Neural crest cell (in vitro differentiated cells): ENCODE measurements at places on chromosomes 3 and 15.
A peak's percentile ranks its signal among the peaks of the same experiment; 100 is the strongest.

DNA sequence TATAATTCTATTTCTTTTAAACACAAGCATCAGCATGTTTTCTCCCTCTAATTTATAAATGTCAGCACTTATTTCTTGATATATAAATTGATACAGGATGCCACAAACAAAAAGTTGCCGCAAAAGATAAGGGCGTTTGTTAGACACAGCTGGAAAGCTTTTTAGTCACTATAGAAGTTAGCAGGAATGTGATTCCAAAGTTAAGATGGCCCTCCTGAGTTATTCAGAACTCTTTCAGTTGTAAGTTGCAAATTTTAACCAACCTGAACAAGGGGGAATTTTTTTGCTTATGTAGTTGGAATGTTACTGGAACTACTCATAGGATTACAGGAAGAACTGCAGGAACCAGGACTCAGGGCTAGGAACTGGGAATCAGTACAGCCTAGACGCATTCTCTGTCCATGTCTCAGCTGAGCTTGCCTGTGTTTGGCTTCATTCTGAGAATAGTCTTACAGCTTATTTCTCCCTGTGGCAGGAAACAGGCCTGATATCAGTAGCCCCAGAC, 166.3 kb downstream of the VGLL4 start:
- H3K36me3 ChIP-seq, result no peaks in the 10 kb centered on the region
- no peak overlapping the region for H3K4me3 ChIP-seq
- H3K27me3 ChIP-seq, result no peaks in the 10 kb centered on the region
- no peak overlapping the region for H3K27ac ChIP-seq
- peaks cover 10% of the 10 kb centered on the region for H3K4me1 ChIP-seq
- DNase-seq, result no peak

DNA sequence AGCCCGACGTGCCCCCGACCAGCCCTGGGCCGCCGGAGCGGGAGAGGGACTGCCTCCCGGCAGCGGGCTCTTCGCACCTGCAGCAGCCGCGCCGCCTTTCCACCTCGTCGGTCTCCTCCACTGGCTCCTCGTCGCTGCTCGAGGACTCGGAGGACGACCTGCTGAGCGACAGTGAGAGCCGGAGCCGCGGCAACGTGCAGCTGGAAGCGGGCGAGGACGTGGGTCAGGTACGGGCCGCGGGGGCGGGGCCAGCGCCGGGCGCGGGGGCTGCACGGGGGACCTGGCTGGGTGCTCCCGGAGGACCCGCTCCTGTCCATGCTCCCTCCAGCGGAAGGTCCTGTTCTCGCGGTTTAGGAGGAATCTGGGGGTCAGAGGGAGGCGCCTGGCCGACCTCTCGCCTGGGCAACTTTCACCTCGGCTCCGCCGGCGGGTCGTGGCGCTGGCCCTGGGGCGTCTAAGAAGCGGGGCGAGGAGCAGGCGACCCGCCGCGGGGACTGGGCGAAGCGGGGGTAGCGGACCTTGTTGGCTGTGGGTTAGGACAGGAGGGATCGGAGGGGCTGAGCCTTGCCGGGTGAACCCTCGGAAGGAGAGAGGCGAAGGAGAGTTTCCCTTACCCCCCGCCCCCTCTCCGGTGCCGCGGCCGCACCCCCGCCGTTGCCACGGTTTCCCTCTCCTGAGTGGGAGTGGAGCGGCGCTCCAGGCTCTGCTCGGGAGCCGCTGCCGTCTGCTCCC, 682 bp downstream of the ITPKA start:
- no peak overlapping the region for H3K27ac ChIP-seq
- H3K27me3 ChIP-seq, result peaks cover 78% of the 10 kb centered on the region
- DNase-seq, result peak; percentile 33
- H3K36me3 ChIP-seq, result no peaks in the 10 kb centered on the region

DNA sequence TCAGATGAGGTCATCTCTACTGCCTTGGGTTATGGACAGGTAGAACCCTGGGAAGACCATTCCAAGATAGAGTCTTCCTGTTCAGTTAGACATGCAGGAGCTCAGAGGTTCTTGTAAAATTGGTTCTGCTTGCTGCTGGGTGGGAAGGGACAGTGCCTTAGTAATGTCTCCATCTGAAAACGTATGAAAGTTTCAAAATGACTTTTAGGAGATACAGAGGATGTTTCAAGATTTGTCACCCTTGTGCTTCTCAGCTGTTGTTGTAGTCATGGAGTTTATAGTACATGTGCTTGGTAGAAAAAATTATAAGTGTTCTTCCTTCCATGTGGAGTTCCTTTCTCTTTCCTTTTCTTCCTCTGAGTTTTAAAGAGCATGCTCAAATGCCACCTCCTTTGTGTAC, 885.2 kb upstream of the CFAP20DC start:
- no peaks in the 10 kb centered on the region for H3K27me3 ChIP-seq
- no peak for DNase-seq
- no peak overlapping the region for H3K27ac ChIP-seq
- H3K4me1 ChIP-seq, result no peaks in the 10 kb centered on the region
- H3K36me3 ChIP-seq, result no peaks in the 10 kb centered on the region

DNA sequence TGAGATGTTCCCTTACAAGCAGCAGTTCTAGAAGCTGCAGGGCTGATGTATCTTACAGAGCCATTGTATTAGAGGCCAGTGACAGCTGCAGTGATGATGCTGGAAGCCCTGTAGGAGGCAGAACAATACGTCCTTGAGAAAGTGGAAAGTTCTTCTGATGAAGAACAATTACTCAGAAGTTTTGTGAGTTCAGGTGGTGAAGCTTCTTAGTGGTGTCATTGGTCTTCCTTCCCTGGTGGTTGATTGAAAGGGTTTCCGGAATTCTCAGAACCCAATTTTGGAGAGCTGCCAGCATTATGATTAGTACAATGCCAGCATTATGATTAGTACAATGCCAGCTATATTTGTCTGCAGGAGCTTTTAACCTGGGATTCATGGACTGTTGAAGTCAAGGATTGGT, 356.4 kb downstream of the MFSD1 start:
- peaks cover 8% of the 10 kb centered on the region for H3K27me3 ChIP-seq
- H3K4me3 ChIP-seq, result no peak overlapping the region
- no peaks in the 10 kb centered on the region for H3K4me1 ChIP-seq
- no peaks in the 10 kb centered on the region for H3K36me3 ChIP-seq
- H3K27ac ChIP-seq, result no peak overlapping the region

- H3K27ac ChIP-seq, result no peak overlapping the region
- no peak overlapping the region for H3K4me3 ChIP-seq
- peaks cover 6% of the 10 kb centered on the region for H3K36me3 ChIP-seq
- H3K27me3 ChIP-seq, result no peaks in the 10 kb centered on the region
Measured at GRCh38 chr15:80179025-80179759, 26.4 kb downstream of the FAH start.

GRCh38 chr3:168517249-168518071, 421.7 kb upstream of the GOLIM4 start:
- no peak overlapping the region for H3K4me3 ChIP-seq
- H3K27ac ChIP-seq, result no peak overlapping the region
- peaks cover 23% of the 10 kb centered on the region for H3K4me1 ChIP-seq
- DNase-seq, result no peak
- H3K27me3 ChIP-seq, result no peaks in the 10 kb centered on the region
- H3K36me3 ChIP-seq, result peaks cover 7% of the 10 kb centered on the region

DNA sequence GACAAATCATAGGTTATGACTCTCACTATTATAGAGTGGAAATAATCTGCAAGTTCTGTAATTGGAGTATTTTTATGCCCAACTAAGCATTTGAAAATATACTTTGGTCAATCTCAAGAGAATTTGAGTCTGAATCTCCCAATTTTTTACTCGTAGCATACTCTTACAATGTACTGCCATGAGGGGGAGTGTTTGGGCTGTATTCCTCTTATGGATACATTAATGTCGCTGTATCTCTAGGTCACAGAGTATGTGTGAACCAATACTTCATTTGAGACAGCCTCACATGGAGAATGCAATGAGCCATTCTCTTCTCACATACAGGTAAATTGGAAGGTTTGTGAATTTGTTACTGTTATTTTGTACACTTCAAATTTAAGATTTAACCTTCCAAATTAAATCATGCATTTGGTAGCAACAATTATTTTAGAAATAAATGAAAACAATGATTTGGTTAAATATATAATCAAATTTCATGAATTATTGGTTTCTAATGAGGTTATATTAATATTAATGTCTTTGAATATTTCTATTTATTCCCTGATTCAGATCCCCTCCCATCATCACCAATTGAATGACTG, 5.5 kb upstream of the CD200 start:
- peaks cover 17% of the 10 kb centered on the region for H3K4me1 ChIP-seq
- DNase-seq, result no peak
- H3K4me3 ChIP-seq, result no peak overlapping the region
- no peak overlapping the region for H3K27ac ChIP-seq
- no peaks in the 10 kb centered on the region for H3K36me3 ChIP-seq

DNA sequence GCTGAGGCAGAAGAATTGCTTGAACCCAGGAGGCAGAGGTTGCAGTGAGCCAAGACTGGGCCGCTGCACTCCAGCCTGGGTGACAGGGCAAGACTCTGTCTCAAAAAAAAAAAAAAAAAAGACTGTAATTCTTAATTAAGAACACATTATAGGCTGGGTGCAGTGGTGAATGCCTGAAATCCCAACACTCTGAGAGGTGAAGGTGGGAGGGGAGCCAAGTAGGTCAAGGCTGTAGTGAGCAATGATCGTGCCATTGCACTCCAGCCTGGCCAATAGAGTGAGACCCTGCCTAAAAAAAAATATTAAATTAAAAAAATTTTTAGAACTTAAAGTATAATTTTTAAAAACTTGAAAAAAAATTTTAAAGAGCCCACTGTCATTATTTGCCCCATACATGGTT, 13.4 kb upstream of the ARPIN start:
- H3K36me3 ChIP-seq, result no peaks in the 10 kb centered on the region
- no peak for DNase-seq
- H3K4me1 ChIP-seq, result no peaks in the 10 kb centered on the region

DNA sequence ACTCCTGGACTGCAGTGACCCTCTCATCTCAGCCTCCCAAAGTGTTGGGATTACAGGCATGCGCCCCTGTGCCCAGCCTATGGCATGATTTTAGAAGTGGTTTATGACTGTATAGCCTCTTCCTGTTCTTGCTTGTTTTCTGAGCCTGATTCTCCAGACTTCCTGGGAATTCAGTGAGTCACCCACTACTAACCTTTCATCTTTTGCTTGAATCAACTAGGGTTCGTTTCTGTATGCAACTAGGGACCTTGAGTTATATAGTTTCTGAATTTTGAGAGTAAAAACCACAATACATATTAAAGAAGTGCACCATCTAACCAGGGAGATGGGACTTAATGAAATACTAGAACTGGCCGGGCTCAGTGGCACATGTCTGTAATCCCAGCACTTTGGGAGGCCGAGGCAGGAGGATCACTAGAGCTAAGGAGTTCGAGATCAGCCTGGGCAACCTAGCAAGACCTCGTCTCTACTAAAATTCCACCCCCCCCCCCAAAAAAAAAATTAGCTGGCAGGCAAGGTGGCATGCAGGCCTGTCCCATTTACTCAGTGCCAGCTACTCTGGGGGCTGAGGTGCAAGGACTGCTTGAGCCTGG, 76.0 kb downstream of the ZNF609 start:
- H3K27ac ChIP-seq, result no peak overlapping the region
- H3K4me1 ChIP-seq, result peaks cover 20% of the 10 kb centered on the region
- no peaks in the 10 kb centered on the region for H3K27me3 ChIP-seq
- no peaks in the 10 kb centered on the region for H3K36me3 ChIP-seq
- DNase-seq, result no peak

DNA sequence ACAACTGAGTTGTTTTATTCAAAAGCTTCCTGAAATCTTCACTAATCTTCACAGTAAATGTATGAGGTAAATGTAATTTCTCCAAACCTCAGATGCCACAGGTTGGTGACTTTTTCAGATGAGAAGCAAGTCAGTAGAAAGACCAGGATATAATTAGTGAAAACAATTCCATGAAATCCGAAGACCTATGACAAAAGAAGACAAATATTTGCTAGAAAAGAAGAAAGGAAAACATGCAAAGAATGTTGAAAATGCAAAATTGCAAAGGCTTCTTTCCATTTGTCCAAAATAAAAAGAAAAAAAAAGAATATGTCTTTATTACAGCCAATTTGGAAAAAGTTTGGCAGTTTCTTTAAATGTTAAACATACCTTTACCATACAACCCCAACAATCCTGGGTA, 88.3 kb upstream of the MYRIP start:
- no peaks in the 10 kb centered on the region for H3K36me3 ChIP-seq
- H3K4me1 ChIP-seq, result no peaks in the 10 kb centered on the region
- H3K27ac ChIP-seq, result no peak overlapping the region

- H3K27me3 ChIP-seq, result no peaks in the 10 kb centered on the region
- peaks cover 15% of the 10 kb centered on the region for H3K4me1 ChIP-seq
- no peak overlapping the region for H3K27ac ChIP-seq
- H3K36me3 ChIP-seq, result no peaks in the 10 kb centered on the region
- no peak overlapping the region for H3K4me3 ChIP-seq
- DNase-seq, result no peak
Measured at GRCh38 chr15:60026555-60026954, 22.4 kb downstream of the FOXB1 start.
